NCI-H510A (cell line): ENCODE measurements at places on chromosomes 12 and 14.

GRCh38 chr12:75087654-75088053, 122.0 kb downstream of the KCNC2 start:
- no peak for DNase-seq

DNA sequence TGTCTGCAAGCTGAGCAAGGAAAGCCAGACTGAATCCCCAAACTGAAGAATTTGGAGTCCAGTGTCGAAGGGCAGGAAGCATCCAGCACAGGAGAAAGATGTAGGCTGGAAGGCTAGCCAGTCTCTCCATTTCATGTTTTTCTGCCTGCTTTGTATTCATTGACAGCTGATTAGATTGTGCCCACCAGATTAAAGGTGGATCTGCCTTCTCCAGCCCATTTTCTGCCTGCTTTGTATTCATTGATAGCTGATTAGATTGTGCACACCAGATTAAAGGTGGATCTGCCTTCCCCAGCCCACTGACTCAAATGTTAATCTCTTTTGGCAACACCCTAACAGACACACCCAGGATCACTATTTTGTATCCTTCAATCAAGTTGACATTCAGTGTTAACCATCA, 85.3 kb downstream of the PLBD1 start:
- DNase-seq: no peak

- DNase-seq: no peak
These were observed 17.8 kb downstream of the E2F7 start for GRCh38 chr12:77047341-77048109.

- no peak for DNase-seq
These were observed 4.9 kb upstream of the GPR132 start for GRCh38 chr14:105069871-105070759.

GRCh38 chr14:103949131-103949790, 6.9 kb upstream of the RD3L start:
- no peak for DNase-seq

- no peak for DNase-seq
These were observed 173.7 kb downstream of the SYT10 start for GRCh38 chr12:33265900-33266299.

GRCh38 chr12:124738636-124739467, 124.8 kb downstream of the SCARB1 start:
- no peak for DNase-seq

DNA sequence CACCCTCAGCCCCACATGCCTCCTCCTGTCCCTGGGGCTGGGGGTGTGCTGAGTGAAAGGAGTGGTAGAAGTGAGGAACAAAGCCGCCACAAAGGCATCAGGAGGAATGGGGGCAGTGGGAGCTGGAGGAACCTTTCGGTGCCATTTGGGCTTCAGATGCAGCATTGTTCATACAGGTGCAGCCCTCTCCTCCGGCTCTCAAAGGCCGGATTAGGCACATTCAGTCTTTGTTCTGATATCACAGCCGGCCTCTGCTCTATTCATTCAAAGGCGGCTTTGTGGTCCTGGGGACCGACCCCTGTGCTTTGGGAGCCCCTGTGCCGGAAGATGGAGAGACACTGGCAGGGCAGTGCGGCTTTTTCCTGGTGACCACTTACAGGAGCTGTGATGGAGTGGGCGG, 53.2 kb downstream of the SMOC1 start:
- DNase-seq: no peak

GRCh38 chr12:91901381-91902074, 244.1 kb downstream of the BTG1 start:
- no peak for DNase-seq

DNA sequence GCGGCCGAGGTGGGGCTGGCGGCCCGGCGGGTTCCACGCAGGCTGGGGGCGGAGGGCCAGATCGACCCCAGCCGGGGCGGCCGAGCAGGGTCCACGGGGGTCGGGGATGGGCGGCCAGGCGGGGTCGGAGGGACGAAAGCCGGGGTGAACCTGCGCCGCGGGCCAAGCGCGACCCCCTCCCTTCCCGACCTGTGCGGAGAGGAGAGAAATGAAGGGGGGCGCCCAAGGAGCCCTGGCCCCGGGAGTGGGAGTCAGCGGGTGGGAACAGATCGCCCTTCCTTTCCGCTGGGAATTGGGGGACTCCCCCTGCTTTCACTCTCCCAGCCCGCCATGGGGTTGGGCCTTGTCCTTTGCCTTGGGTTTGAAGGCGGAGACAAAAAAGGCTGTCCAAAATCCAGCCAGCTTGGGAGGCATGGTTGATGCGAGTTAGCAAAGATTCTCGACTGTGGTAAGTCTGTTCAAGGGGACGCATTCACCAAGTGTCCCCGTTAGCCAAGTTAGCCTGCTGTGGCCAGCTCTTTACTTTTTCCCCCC, 559 bp upstream of the CKAP4 start:
- DNase-seq: no peak

DNA sequence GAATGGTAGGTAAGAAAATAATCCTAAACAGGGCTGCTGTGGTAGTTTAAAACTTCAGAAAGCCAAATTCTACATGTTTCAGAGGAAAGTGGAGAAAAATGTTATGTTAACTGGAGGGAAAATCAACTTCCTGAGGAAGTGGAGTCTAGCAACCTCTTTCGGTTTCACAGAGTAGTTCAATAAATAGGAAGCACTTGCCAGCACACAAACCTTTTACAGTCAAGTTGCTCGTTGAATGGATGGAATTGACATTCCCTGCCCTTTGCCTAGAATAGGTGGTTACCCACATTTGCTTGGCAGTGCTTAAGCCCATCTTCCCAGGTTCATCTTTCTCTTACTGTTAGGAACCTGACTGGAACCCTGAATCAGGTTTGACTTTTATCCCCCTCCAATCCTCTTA, 15.9 kb downstream of the ANKRD13A start:
- no peak for DNase-seq

DNA sequence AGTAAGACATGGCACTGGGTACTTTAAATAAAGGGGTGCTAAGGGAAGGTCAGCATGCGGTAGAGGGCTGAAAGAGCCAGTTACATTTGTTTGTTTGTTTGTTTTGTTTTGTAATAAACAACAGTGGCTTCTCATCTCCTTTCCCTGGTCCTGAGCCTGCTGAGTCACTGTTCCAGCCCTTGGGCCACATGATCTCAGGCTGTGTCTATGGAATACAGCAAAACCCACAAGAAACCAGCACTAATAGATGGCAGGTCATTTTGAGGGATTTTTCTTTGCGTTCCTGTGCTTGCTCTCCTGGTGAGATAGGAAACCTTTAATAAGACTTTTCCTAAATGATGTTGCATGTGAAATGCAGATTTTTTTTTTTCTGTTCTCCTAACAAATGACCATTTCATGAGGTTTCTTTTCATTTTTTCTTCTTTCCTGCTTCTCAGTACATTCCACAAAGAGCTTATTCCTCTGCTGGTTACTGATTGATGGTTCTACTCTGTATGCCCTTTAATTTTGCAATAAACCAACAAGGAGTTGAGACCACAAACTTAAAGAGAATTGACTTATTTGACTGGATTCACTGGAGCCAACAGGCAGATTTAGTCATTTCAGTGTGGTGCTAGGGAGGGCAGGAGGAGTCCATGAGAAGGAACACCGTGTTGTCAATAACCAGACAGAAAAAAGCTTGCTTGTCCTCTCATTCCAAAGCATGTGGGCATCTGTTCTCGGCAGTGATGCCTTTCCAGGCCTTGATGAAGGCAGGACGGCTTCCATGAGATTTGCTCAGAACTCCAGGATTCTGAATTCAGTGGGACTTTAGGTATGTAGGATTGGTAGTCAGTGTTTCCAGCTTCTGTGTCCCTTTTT, 459.2 kb downstream of the RAD51B start:
- DNase-seq: no peak

- DNase-seq: no peak
These were observed 53.9 kb downstream of the SMUG1 start for GRCh38 chr12:54134850-54135249.
